Fibroblast of skin of left quadriceps (primary cell): ENCODE measurements at places on chromosomes 5 and 9.

DNA sequence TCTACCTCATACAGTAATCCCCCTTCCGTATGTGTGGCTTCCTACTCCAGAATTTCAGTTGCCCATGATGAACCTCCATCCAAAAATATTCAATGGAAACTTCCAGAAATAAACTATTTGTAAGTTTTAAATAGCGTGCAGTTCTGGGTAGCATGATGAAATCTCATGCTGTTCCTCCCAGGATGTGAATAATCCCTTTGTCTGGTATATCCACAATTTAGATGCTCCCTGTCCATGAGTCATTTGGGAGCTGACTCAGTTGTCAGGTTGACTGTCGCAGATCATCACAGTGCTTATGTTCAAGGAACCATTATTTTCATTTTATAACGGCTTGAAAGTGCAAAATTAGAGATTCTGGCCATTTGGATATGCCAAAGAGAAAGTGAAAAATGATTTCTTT, 290.1 kb upstream of the CDH9 start:
- peak; percentile 42 for DNase-seq

- no peak for DNase-seq
Measured at GRCh38 chr5:113357696-113358476, 76.9 kb downstream of the TSSK1B start.

DNA sequence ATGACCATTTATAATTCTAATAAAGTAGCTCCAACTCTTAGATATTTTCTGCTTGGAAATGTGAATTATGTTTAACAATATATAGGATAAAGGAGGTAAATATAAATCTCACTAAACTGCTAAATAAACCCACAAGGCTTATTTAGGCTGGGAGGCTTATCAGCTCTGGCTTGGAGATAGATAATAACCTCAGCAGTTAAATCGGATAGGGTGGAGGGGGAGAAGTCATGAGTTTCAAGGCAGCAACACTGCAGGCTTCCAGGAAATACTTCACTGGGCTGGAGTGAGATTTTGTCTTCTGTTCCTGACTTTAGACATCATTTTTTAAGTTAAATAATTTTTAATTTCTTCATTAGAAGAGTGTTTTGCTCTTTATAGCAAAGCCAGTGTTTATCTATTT, 80.0 kb upstream of the ITGA2 start:
- no peak for DNase-seq

GRCh38 chr9:89919171-89919681, 314.4 kb downstream of the GADD45G start:
- DNase-seq, result no peak

- DNase-seq, result no peak
Measured at GRCh38 chr9:26768145-26768544, 124.5 kb downstream of the CAAP1 start.

DNA sequence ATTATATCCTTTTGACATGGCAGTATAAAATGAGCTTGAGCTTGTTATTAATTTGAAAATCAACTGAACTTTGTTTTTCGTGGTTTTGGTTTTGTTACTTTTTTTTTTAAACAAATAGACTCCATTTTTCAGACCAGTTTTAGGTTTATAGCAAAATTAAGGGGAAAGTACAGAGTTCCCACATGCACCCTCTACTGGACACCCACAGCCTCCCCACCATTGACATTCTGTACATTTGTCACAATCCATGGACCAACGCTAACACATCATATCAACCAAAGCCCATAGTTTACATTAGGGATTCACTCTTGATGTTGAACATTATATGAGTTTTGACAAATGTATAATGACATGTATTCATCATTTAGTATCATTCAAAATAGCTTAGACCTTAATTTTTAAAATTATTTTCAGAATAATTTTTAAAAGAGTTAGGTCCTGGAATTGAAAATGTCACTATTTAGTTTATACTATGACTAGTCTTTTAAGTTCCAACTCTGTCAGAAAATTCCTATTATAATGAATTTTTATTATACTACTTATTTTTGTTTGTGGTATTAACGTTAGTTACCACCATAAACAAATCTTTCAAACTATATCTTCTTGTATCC, 35.3 kb upstream of the JMY start:
- DNase-seq, result no peak

DNA sequence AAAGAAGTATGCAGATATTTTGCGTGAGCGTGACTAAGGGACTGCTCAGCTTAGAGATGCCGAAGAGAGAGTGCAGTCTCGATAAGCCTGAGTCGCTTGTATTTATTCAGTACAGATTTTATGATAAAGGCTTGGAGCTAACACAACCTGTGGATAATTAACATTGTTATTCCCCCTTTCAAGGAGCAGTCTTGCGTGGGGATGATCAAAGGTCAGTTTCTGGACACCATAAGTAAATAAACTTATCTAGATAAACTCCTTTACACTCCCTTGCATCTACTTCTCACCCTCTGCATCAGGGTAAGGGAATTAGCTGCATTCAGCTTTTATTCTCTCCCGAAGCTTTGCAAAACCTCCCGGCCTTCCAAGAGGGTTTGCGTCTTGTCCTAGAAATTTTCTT, 357.8 kb upstream of the ST8SIA4 start:
- DNase-seq, result no peak
